Stimulated activated CD8-positive, alpha-beta memory T cell treated with anti-CD3 and anti-CD28 coated beads, Interleukin-12 subunit alpha, Interleukin-12 subunit beta, amount 100 ng/mL, for 4 hours (primary cell): ENCODE measurements at places on chromosomes 5 and 9.

DNA sequence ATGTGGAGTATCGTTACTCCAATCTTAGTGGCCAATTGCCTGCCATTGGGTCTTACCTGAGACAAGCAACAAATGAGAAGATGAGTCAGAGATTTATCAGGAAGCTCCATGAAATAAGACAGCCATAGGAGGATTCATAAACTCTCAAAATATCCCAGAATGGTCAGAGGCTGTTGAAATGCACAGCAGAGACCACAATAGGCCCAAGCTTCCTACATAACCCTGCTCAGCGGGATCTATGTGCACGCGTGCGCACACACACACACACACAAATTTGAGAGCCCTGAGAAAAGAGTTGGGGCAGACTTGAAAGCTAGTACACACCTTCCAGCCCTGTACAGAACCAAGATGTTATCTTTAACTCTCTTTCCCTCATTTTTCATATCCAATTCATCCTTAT lies 9.8 kb downstream of the UIMC1 start:
- no peak for DNase-seq

GRCh38 chr9:79382458-79382857 lies 189.3 kb upstream of the TLE4 start:
- no peak for DNase-seq

DNA sequence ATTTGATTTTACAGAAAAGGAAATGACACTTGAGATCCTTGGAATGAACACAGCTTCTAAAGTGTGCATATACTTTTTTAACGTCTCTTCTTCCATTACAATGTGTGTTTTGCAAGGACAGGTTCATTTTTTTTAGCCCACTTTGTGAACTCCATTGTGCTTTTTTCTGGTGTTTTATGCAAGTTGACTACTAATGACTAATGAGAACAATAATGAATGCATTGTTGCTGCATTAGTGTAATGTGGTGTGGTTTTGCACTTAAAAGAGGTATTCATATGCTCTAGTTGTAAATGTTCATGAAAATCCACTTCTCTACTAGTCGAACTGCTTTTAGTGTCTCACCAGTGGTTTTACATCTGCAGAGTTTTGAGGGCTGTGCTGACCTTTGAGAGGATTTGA lies 93.6 kb downstream of the UHRF2 start:
- DNase-seq, result no peak

DNA sequence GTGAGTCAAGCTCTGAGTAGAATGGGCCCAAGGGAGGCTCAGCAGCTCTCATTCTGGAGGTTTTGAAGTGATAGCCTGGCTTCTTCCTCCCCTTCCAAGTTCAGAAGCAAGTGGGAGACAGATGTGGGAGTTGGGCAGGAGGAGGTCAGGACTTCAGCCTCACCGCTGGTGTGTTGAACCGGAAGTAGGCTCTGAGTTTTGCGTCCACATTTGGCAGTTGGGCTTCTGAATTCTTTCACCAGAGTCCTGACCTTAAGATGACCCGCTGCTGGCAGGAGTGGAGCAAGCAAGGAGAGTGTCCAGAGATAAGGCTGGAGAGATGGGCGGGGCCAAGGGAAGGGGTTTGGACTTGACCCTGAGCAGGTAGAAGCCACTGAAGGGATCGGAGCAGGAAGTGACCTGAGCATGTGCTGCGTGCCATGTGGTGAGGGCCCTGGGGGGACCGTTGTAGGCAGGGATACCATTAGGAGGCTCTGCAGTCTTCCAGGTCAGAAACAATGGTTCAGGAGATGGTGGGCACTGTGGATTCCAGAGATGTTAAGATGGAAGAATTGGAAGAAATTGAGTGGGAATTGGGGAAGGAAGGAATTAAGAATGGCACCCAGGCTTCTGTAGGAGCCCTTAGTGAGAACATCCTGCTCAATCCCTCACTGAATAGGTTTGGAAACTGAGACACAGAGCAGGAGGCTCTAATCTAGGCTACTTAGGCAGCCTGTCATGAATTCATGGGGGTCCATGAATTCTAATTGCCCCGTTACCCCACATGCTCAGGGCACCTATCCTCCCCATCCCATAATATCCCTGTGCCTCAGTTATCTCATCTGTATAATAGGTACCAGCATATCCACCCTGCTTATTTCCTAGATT lies 25.9 kb downstream of the GALNT12 start:
- no peak for DNase-seq
